A549 (cell line): ENCODE measurements at places on chromosomes 2 and 18.

- DNase-seq: no peak
Measured at GRCh38 chr18:5144629-5145028, 52.4 kb downstream of the AKAIN1 start.

DNA sequence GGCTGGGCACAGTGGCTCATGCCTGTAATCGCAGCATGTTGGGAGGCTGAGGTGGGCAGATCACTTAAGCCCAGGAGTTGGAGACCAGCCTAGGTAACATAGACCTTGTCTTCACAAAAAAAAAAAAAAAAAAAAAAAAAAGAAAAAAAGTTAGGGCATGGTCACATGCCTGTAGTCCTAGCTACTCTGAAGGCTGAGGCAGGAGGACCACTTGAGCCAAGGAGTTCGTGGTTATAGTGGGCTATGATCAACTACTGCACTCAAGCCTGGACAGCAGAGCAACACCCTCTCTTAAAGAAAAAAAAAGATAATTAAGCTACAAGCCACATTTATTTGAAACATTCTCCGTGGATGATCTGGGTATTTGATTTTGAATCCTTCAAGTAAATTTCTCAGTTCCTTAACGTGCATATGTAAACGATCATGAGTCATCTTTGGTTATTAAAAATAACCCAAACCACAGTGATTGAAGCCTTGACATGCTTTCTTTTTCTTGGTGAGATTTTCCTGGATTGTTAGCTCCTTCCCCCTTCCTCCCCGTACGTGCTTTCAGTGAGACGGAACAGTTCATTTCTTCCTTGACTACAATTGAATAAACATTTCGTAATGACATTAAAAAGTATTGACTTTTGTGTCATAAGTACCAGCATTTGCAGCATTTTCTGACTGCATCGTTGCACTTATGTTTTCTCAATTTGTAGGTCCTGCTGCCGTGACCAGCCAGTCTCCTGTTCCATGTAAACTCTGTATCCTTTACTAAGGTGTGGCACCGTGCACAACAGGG lies 20.3 kb downstream of the RMC1 start:
- no peak for DNase-seq

DNA sequence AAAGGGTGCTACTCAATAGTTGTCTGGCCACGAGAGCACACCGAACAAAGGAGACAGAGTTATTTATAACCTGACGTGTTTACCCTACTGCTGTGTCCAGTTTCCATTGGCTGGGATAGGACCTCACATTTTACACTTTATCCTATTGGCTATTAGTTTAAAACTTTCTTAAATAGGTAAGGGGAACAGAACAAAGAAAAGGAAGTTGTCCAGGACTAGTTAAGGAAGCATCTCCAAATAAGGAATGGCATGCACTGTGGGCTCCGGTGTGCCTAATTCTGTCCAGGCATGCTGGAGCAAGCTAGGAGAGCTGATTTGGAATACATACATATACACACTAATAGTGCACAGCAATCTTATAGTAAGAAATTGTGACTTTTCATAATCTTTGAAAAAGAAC lies 72.2 kb downstream of the CAB39 start:
- no peak for DNase-seq

- no peak for DNase-seq
Measured at GRCh38 chr2:28628506-28628905, 123.1 kb upstream of the PPP1CB start.

DNA sequence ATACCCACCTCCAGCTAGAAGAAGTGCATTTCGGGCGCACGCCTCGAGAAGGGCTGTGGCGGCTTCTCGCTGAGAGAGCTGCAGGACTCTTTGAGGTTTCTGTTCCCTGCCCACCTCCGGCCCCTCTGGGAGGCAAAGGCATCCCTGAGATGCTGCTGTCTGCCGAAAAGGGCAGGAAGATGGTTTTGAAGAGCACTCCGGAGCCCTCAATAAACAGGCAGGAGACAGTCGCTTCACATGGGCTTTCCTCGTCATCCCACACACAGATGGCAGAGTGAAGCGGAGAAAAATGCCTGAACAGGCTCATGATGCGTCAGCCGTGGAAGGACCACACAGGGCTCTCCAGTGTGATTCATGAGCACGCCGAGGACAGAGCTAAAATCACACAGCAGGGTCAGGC lies 25.4 kb upstream of the GLI2 start:
- no peak for DNase-seq

- DNase-seq: peak; percentile 6
Measured at GRCh38 chr2:151900331-151900730, 72.1 kb upstream of the ARL5A start.

DNA sequence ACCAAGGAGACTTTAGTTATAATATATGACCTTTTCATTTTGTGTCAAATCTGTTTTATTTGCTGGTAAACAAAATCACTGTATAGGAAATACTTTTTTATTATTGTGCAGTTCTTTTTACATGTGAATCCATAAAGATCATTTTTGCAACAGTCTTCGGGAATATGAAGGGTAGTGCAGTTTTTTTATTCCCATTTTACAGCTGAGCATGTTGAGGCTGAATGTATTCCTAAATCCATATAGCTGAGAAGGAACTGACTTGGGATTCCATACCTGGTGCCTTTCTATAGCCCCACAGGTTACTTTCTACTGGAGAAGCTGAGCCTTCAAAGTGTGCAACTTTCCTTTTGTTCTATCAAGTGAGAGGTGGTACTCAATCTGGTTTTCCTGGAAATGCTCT lies 29.6 kb downstream of the RHOB start:
- DNase-seq: no peak

- DNase-seq: no peak
Measured at GRCh38 chr2:4408321-4408720, 704.9 kb downstream of the DCDC2C start.

DNA sequence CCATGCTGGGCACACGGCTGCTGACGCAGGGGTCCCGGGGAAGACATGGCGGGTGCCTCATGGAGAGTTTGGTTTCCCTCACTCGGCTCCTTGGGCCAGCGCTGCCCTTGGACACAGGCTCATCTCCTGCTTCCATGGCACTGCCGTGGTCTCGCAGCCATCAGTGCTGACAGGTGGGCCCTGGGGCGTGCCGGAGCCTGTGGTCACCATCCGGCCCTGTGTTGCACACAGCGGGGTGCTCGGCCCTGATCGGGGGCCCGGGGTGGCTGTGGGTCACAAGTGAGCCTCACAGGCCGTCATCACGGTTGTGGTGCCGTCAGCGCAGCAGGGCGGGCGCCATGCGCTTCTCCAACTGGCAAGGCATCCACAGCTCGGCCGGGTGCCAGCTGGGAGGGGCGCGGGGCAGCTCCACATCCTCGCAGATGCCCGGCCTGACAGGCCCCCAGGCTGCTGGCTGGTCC lies 582 bp downstream of the RTP5 start:
- DNase-seq: no peak

- no peak for DNase-seq
Measured at GRCh38 chr18:50065039-50065438, 129.9 kb downstream of the MYO5B start.

- DNase-seq: peak; percentile 8
Measured at GRCh38 chr18:46398625-46399024, 258.4 kb downstream of the LOXHD1 start.

DNA sequence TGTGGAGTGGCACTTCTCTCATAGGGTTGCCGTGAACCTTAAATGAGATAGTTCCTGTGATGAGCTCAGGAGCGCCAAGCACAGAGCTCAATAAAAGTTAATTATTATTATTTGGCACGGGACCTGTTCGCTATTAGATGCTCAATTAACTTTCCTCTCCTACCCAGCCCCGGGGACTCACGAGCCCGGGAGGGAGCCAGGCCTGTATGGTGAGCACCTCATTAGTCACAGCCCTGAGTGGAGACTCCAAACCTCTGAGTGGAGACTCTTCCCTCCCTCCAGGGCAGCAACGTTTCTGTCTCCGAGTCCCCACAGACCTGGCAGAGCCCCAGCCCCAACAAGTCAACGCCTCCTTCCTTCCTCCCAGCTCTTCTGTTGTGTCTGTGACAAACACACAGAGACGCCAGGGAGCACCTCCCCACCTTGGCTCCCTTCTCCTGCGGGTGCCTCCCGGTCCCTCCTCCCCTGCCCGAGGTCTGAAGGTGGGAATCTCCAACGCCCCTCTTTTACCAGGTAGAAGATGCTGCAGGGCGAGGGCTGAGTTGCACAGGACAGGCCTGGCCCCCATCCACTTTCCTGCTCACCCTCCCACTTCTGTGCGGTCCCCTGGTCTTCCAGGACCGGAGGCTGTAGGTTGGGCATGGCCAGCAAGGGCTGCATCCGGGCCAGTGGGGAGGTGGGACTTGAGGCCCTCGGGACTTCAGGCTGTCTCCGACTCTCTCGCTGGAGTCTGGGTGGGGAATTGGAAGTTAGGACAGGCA lies 52.7 kb upstream of the ODC1 start:
- DNase-seq: no peak

GRCh38 chr2:191833356-191833755 lies 13.5 kb downstream of the CAVIN2 start:
- no peak for DNase-seq

DNA sequence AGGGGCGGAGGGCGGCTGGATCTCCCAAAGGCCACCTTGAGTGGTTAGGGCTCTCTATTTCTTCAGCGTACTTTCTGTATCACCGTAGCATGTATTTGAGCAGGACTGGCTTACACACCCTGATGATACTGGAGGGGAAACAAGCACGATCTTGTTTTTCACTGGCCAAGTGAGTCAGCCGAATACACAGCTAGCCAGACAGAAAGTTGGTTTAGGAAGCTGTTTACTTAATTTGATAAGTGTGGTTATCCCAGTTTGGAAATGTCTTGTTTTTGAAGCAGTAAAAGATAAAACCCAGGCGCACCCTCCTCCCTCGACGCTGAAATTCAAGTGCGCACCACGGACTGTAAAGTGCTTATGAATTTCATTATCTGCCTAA lies 582 bp downstream of the RIOK3 start:
- DNase-seq: no peak

DNA sequence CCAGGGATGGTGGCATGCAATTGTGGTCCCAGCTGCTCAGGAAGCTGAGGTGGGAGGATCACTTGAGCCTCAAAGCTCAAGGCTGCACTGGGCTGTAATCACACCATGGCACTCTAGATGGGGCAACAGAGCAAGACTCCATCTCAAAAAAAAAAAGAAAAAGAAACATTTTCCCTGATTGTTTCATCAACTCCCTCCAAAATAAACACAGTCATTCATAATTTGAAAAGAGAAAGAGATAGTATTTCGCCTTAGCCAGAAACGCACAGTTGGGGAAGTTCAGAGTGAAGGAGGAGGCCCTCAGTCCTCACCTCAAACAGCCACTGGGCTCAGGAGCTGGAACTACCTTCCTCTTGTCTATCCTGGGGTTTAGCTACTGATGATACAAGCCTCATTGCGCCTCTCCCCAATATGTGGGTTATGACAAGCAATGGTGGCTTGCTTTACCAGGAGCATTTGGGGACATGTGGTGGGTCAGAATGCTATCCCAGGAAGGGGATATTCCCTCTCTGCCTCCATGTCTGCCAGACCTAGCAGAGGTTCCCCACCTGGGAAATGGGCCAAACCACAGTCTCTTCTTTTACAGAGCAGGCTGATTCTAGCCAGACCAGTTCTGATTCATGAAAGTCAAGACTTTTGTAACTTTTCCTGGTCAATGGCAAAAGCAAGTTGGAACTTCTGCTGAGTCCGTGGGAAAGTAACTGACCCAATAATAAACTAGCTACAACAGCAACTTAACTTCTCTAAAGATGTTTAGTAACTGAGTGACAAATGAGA lies 22.2 kb upstream of the TMEM87B start:
- DNase-seq: no peak

DNA sequence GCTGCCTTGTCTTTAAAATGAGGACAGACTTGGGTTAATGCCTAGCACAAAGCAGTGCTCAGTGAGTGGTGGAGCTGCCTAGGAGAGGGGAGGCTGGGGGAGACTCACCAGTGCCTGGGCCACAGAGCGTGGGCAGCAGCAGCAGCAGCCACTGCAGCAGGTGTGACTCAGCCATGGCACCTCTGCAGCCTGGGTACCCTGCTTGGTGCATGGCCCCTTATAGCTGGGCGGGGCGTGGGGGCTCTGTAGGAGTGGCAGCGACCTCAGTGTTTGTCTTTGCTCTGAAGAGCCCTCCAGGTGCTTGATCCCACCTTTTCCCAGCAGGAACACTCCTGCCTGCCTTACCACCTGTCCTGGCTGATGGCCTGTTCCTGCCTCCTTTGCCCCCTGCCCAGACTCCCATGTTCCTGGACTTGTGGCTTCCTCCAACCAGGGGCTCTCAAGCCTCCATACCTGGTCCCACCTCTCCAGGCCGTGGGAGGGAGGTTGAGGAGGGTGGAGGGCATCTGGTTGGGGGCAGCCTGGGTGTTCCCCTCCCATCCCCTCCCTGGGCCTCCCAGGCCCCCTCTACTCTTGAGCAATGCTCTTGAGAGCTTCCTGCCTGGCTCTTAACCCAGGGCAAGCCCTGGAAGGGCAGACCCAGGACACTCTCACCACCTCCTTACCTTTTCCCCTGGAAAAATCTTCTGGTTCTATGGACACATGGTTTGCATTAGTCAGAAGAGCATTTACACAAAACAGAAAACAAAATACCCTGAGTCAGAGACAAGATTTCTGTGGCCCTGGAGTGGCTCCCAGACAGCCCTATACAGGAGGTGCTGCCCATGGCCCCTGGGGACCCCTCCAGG lies at the start of gene SFTPB:
SFTPB (minus strand) TSS at position 191 of the 848 bp plus-strand sequence; CDS start at position 175, 16 bp downstream.
- no peak for DNase-seq

DNA sequence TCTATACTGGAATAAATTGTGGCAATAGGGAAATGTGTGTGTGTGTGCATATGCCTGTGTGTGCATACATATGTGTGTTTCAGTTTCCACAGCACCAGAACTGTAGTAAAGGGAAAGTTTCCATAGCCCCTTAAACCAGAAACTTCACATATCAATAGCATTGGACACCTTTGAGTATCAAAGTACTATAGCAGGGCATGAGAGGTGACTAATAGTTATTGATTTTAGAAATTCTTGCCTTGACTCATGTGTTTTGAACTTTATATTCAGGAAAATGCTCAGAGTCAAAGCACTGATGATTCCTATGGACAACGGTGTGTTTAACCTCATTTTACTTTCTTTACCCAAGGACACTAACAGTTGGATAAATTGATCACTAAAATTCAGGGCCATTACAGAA lies 50.0 kb downstream of the SLC9A2 start:
- DNase-seq: no peak

- DNase-seq: no peak
Measured at GRCh38 chr2:30266051-30266621, 34.8 kb downstream of the LBH start.

DNA sequence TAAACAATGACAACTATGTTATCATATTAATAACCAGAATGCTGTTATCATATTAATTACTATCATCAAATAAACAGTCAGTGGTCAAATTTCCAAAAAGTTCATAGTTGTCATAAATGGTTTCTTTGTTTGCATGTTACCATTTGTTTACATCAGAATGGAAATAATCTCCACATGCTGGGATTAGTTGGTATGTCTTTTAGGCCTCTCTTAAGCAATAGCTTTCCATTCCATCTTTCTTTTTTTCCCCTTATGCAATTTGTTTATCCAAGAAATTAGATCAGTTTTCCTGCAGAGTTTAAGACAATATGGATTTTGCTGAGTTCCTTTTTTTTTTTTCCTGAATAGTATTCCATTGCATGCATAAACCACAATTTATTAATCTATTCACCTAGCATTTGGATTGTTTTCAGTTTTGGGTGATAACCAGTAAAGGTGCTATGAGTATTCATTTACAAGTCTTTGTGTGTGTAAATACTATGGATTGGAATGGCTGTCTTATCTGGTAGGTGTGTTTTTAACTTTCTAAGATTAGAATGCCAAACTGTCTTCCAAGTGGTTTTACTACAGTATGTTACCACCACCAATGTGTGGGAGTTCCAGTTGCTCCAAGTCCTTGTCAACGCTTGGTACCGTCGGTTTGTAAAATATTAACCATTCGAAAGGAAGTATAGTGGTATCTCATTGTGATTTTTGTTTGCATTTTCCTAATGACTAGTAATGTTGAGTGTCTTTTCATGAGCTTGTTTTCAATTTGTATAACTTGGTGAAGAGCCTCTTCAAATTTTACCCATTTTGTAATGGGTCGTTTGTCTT lies 33.3 kb upstream of the TXNDC2 start:
- DNase-seq: no peak
